CD4-positive, alpha-beta T cell treated with Interleukin-21 for 1 hour (primary cell): ENCODE measurements at places on chromosomes 7 and 10.

GRCh38 chr7:92134271-92135051 is at the start of gene CYP51A1:
TSS of gene CYP51A1 (minus strand) at chr7:92134477. CDS start at chr7:92134364, 113 bp downstream.
- peak; percentile 95 for DNase-seq

DNA sequence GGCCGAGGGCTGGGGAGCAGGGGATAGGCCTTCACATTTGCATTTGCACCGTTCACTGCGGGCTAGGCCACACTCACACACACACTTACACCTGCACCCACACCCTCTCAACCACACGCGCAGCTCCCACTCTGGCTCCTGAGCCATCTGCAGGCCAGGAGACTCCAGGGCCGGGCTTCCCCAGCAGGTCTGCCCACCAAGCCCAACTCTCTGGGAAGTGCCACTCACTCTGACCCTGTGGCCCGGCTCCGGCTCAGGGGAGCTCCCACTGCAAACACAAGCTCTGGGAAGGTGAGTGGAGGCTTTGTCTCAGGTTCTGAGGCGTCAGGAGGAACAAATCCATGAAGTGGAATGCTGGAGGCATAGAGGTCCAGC is 157.9 kb downstream of the NRF1 start:
- no peak for DNase-seq

DNA sequence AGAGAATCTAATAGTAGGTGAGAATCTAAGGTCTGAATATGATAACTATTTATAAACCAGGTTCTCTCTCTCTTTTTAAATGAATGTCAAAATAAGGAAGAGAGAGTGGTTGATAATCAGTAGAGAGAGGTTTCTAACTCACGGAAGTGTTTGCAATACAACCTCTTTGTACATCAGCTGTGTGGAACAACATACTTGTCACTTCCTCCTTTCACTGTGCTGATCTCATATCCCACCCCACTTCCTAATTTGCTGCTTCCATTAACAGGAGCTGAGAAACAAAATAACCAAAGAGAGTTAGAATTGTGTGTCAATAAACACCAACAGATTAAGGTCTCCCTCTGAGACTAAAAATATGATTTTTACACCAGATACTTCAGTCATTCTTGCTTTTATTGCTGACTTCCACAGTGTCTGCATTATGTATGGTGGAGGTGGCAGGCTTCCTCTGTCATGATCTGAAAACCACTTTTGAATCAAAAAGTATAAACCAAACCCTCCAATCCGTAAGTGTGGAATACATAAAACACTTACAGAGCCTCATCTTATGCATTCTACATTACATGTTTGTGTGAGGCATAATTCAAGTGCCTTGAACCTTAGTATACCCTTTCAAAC is 25.0 kb downstream of the CACUL1 start:
- peak; percentile 43 for DNase-seq

DNA sequence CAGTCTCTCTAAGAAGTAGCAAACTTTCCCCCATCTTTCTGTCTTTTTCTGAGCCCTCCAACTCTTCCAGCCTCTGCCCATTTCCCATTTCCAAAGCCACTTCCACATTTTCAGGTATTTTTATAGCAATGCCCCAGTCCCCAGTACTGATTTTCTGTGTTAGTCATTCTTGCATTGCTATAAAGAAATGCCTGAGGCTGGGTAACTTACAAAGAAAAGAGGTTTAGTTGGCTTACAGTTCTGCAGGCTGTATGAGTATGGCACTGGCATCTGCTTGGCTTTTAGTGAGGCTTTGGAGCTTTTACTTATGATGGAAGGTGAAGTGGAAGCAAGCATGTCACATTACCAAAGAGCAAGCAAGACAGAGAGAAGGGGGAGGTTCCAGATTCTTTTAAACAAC is 17.2 kb downstream of the PLCE1 start:
- no peak for DNase-seq

GRCh38 chr10:121448766-121449421 is 149.3 kb downstream of the FGFR2 start:
- DNase-seq, result no peak

- no peak for DNase-seq
Measured at GRCh38 chr10:64648915-64649314, 1127.7 kb downstream of the REEP3 start.

DNA sequence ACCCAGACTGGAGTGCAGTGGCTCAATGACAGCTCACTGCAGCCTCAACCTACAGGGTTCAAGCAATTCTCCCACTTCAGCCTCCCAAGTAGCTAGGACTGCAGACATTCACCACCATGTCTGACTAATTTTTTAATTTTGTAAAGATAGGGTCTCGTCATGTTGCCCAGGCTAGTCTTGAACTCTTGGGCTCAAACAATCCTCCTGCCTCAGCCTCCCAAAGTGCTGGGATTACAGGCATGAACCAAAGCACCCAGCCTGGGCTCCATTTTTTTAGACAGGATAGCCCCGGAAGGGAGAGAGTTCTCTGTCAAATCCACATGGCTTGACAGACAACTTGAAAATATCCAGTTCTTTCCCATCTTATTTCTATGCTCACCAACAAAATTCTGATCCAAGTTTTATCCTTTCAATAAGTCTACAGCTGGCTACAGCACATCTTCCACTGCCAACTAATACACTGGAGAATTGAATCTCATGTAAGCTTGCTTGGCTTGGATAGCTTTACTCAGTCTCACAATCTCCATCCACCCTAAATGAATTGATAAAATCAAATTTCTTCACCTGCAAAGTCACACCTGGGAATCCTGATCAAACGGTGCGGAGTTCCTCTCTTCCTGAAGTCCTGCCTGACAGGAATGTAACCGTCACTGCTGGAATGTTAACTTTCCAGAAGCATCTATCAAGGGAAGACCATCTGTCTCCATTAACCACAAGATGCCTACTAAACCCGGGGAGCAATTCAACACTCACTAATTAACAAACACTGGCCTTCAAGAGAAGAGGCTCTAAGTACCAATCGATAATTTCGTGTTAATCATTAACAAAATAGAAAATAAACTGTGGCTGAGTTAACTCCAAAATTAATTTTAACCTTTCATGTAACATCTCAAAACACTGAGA is 239.7 kb upstream of the MKLN1 start:
- no peak for DNase-seq
